Activated CD8-positive, alpha-beta memory T cell treated with anti-CD3 and anti-CD28 coated beads for 36 hours (primary cell): ENCODE measurements at places on chromosomes 11 and 22. TPM values are rescaled to one million over a fixed set of nuclear protein-coding genes. Genes with fewer than 3 reads are reported as not detected.

Gene UPK2
- total RNA-seq = not detected

Gene SSTR3
- 0.46 TPM for total RNA-seq

Gene KBTBD4
- 19.5 TPM for total RNA-seq

Gene TEAD1
- total RNA-seq = 0.59 TPM

Gene OR52M1
- not detected for total RNA-seq

Gene NLRP14
- total RNA-seq = not detected

Gene PRAME
- total RNA-seq = not detected

Gene MAML2
- total RNA-seq = 16.4 TPM

Gene CD248
- total RNA-seq = 5.6 TPM
